ENCODE measurements at places on chromosomes 11 and 22.

DNA sequence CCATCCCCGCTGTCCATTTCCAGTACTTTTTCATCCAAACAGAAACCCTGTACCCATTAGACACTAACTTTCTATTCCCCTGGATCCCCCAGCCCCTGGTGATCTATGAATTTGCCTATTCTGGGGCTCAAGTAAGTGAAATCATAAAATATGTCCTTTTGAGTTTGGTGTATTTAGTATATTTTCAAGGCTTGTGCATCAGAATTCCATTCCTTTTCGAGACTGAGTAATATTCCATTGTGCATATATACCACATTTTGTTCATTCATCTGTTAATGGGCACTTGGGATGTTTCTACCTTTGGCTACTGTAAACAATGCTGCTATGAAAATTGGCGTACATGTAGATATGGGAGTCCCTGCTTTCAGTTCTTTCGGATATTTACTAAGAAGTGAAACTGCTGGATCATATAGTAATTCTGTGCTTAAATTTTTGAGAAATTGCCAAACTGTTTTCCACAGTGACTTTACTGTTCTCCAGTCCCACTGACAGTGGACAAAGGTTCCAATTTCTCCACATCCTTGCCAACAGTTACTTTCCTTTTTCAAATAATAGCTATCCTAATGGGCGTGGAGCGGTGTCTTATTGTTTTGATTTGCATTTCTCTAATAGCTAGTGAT lies 16.1 kb downstream of the APLP2 start:
- DNase-seq, result no peak

DNA sequence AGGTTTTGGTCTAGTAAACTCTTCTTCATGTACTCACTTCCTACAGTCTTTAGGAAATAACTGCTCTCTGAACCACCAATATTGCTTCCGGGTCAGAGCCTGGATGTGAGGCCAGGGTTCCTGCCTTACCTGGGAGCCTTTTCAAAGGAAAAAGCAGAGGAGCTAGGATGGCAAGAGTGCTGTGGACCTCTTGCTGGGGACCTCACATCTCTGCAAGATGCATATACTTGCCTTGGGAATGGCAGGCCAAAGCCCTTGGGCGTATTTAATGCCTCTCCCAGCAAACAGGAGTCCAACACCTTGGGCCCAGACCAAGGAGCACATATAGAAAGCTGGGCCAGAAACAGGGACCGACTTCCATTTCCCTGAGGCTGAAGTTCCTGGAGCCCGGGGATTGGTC lies 5.3 kb downstream of the GLB1L2 start:
- no peak for DNase-seq

DNA sequence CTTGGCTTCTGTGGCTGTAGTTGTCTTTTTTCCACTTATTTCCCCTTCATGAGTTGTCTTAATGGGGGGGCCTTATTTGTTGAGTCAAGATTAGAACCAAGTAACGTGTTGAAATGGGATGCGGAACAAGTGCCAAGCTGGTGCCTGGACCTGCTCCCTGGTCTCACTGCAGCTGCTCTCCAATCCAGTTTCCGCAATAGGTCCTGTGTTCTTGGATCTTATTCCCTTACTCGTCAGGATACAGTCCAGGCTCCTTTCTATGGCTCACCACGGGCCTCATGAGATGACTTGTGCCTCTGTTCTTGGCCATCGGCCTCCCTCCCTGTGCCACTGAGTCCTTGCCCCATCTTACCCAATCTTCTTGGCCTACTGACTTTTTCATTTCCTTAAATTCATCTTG lies 159.6 kb upstream of the CADM1 start:
- no peak for DNase-seq

DNA sequence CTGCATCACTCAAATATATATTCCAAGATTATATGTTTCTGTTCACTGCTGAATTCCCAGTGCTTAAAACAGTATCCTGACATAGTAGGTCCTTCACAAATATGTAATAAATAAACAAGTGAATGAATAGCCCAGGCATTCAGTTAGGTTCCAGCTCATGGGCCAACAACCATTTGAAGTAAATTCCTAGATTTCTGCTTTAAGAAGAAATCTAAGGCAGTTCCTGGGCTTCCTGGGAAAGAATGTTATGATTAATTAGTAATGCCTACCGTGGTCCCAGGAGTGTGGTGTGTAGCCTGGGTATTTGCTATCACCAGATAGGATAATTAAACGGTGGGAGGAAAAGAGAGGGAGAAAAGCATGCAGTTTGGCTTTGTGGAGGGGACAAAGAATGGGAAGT lies 576.8 kb downstream of the SOX6 start:
- no peak for DNase-seq

GRCh38 chr11:31106968-31107576 lies 262.5 kb downstream of the DCDC1 start:
- peak; percentile 73 for DNase-seq

DNA sequence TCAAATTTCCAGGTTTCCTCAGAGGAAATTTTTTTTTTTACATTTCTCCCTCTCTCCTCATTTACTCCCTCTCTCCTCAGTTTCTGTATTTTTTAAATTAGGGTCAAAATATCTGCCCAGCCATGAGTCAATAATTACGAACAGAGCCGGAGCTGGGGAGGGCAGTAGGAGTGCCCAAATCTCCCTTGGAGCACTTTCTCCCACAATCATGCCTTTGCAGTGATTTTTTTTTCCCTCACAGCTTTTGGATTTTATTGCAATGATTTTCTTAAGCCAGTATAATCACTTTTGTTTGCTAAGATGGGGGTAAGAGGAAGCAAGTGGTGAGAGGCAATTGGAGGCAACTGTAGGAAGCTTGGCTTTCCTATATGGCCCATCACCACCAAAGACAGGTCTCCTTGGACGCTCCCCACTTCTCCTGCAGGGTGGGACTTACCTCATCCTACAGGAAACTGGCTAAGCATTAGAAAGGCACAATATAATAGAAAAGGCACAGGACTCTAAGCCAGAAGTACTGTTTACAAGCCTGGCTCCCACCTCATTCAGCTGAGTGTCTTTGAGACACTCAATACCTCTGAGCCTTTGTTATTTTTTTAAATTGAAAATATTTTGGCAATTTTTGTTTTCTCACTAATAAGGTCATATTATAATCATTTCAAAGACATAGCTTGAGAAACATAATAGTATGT lies 192.6 kb upstream of the PITPNB start:
- no peak for DNase-seq

GRCh38 chr22:37932821-37933578 lies 20.4 kb downstream of the C22orf23 start:
- DNase-seq, result no peak

DNA sequence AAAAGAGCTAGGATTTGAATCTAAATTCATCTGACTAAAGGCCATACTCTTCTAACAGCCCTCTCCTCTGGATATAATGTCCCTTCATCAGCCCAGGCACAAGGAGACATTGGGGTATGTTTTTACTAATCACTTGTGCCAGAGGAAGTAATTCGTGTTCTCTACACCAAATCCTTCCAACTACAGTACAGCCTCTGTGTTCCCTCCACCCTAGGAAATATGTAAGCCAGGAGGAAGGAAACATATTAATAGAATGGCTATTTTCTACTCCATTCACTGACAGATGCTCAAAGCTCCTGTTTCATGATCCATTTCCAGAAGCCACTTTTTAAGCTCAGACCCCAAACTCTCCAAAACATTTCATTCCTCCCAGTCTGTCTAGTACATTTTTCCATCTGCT lies 12.0 kb upstream of the UBQLNL start:
- no peak for DNase-seq

DNA sequence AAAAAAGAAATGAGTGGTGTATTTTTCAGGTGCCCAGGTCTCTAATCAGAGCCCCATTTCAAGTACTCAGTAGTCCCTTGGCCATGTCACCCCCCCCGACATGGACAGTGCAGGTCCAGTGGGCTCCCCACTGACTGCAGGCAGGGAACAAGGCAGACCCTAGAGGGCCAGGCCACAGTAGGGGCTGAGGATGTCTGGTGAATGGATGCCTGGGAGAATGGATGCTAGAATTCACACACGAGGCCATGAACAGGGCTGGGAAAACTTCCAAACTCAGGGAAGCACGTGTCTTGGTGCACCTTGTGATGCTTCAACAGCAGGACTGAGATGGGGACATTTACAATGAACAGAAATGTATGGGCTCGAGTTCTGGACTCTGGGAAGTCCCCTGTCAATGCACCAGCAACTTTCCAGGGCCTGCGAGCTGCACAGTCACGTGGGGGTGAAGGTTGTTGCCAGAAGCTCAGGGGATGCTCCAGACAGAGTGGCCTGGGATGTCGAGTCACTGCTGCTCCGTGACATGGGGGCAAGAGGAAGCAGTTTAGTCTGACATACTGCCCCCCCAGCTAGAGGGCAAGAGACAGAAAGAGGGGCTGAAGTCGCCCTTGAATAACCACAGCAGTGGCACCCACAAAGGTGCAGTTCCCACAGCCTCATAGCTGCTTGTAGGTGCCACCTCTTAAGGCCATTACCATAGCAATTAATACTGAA lies 3.1 kb downstream of the APOBEC3G start:
- DNase-seq, result no peak

DNA sequence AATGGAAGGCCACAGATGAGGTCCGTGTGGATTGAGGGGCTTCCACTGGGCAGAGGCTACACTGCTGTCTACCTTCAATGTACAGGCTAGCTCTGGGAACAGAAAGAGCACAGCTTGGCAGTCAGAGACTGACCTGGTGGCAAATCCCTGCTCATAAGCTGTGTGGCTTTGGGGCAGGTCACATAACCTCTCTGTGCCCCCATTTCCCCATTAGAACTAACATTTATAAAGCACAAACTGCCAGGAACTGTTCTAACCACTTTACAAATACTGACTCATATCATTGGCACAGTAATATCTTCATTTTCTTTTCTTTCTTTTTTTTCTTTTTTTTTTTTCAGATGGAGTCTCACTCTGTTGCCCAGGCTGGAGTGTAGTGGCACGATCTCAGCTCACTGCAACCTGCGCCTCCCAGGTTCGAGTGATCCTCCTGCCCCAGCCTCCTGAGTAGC lies 3.1 kb downstream of the FOSL1 start:
- no peak for DNase-seq

GRCh38 chr11:396511-396947 lies 2.5 kb downstream of the PKP3 start:
- DNase-seq, result no peak
